ENCODE measurements at places on chromosomes 4 and X.

DNA sequence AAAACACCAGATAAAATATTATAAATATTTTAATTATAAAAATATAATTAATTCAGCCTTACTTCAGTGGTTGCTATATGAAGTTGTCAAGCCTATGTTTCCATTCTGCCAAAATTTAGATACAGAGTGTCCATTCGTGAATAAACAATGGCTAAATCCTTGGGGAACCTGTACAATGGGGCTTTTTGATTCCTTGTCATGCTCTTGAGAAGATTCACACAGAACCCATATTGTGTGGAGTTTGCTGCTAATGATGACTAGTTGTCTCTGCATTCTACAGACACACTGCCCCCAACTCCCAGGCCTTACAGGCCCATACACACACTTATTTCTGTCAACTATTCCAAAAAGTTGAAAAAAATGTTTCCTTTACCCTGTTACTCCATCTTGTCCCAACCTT, 33.4 kb upstream of the MAGEC2 start:
- no peak for DNase-seq

- no peak for DNase-seq
Observed at GRCh38 chrX:9515489-9515888, 50.6 kb downstream of the TBL1X start.

DNA sequence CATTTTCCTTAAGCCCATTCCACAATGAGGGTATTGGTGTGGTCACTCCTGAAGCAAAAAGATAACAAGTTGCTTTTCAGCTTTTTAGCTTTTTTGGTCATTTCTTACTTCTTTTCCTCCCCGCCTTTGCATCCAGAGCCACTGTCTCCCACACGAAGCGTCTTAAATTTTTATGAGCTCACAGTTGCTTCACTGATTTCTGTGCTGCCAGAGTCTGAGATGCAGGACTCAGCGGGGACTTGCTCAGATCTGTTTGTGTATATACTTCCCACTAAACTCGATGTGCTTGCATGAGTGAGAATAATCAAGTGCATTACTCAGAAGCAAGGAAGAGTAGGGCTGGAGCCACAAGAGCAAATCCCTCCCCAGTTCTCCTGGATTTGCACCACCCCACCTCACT, 80.2 kb upstream of the FHL1 start:
- DNase-seq, result no peak

GRCh38 chr4:153618833-153619232, 65.2 kb upstream of the TLR2 start:
- DNase-seq, result no peak

DNA sequence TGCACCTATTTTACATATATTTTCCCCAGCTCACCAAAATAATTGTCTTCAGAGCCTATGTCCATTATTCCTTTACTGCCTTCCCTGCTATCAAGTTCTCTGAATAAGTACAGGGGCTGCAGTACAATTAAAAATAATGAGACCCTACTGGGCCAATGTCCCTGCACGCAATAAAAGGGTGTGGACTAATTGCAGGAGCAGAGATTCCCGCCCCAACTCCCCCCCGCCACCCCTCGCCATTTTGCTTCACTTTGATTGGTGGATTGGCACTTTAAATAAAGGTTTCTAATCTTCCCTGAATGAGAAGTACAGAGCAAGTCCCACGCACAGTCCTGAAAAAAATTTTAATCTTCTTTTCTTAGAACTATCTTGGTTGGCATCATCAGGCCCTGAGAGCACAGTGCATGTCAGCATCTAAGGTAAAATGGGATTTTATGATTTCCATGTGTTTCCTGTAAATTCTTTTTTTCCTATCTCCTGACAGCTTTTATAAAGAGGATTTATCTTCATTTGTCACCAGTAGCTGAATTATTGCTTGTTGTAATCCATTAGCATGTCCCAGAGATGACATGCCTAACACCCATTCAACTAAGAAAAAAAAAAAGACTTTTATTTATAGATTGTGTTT, at the start of gene AMBN:
Gene AMBN (plus strand): TSS at position 302 of the 628 bp plus-strand sequence. CDS start 103 bp downstream, at position 405.
- DNase-seq, result no peak

DNA sequence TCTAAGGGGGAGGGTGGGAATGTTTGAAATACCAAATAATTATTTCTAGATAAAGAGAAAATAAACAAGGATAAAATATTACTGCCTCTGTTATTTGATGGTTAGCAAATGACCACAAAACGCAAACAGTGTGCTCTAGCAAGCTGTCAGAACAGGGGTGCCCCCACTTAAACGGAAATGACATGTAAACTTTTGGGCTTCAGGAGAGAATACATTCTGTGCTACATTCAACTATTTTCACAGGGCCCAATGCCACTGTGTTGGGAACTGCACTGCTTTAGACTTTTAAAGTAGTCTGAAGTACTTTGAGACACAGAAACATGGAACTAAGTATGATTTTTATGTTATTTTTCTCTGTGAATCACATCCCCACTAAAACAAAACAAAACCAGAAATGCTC, 14.1 kb downstream of the CD40LG start:
- no peak for DNase-seq

GRCh38 chrX:13511241-13511943, 58.0 kb upstream of the EGFL6 start:
- no peak for DNase-seq

DNA sequence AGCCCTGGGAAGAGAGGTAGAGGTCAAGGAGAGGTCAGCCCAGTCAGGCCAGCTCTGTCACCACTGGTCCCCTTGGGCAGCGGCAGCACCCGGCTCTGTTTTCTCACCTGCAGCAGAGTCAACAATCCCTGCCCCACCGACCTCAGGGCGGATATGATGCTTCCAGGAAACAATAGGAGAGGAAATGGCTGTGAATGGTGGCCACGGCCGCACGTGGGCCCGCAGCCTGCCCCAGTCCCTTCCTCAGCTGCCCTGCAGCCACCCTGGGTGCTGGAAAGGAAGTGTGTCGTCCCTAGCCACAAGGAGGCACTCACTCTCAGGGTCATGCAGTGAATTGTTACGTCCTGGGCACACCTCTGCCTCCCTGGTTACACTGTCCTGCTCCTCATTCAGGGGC, 92.5 kb upstream of the ENPP6 start:
- DNase-seq, result no peak

GRCh38 chrX:24468245-24468644, 3.2 kb downstream of the PDK3 start:
- DNase-seq, result no peak

DNA sequence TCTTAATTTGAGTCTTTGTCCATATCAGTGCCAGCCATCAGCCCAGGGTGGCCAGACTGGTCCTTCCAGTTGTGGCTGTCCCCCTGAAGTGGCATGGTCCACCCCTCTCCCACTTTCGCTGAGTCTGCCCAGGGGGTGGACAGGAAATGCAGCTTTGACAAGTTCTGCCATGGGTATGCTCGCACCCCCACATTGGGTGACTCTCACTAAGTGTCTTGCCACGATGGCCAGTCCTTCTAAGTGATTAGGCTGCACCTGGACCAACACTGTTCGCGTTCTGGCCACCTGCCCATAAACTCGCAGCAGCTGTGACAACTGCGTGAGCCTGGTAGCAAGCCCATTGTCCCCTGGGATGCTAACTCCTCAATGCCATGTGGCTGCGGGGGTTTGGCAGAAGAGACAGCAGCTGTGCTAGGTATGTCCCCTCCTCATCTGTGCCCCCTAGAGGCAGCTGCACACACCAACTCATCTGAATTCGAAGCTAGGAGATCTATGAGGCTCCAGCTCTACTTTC, 10.0 kb upstream of the LNX1 start:
- no peak for DNase-seq

DNA sequence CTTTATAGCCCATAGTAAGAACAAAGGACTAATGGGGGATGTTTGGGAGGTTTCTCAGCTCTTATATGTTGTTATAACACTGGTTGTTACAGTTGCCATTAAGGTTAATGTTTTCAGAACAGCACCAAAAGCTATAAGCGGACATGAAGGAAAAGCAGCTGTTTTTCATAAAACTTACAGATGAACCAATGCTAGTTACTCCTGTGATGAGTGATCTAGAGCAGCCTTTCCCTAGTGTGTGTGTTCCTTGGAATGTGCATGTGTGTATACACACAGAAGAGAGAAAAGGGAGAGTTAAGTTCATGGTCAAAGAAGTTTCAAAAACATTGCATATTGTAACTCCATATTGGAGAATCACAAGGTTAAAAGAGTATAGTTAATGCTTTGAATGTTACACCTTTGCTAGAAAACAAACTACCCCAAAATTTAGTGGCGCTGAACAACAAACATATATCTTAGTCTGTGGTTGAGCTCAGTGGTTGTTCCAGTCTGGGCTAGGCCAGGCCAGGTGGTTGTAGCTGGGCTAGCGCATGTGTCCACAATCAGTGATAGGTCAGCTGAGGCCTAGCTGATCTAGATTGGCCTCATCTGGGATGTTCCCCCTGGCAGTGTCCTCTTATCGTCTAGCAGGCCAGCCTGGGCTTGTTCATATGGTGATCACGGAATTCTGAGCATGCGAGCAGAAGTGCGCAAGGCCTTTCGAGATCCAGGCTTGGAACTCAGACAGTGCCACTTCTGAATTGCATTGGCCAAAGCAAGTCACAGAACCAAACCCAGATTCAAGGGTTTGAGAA, 151.0 kb downstream of the NHS start:
- no peak for DNase-seq

GRCh38 chrX:81054904-81055303, 146.8 kb downstream of the HMGN5 start:
- DNase-seq, result no peak

DNA sequence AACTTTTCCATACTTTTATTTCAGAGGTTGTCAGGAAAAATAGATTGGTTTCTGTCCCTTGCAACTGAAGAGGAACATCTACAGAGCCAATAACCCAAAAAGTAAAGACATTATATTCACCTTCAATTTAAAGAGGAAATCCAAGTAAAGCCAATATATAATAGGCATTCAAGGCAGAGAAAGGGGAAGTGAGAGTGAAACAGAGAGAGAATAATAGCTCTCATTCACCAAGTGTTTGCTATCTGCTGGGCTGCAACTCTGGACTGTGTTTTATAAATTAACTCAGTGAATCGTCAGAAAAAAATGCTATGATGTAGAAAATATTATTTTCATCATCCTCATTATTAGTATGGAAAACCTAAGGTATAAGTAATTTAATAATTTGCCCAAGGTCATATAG, 448.5 kb downstream of the TRAM1L1 start:
- no peak for DNase-seq

DNA sequence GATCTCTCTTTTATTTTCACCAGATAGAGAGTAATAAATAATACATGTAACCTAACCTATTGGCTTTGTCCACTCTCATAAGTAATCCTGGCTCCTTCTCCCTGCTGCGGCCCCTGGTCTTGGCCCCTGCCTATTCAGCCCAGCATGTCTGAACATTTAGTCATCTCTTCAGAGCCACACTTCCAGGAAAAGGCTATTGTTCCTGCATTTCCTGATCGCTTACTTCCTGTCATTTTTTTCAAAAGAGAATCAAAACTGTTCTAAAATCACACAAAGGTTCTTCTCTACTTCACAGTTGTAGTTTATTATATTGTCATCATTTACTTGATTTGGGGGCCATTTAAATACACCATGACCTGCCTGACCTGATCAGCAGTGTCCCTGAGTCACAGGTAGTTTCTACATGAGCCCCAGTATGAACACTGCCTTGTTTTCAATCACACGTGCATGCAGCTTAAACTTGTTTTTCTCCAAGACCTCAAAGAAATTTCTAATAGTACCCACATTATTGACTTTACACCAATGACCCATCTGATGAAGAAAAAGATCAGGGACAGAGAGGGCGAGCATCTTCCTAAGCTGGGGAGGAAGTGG, 47.4 kb upstream of the KDR start:
- DNase-seq, result no peak

DNA sequence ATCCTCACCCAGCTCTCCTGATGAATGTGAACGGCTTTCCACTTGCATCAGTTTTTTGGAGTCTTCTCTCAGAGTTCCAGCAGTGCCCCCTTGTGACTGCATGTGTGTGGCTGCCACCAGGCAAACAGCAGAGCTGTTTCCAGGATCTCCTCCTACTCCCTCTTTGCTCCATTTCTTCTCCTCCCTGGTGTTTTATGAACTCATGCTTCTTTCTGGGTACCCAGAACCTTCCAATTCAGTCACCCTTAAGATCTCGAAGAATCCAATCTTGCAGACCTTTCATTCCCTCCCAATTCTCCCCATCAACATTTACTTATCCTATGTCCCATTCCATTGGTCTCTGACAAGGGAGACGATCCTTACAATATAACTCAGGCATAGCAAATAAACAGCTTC, 6.8 kb upstream of the TCEANC start:
- no peak for DNase-seq

DNA sequence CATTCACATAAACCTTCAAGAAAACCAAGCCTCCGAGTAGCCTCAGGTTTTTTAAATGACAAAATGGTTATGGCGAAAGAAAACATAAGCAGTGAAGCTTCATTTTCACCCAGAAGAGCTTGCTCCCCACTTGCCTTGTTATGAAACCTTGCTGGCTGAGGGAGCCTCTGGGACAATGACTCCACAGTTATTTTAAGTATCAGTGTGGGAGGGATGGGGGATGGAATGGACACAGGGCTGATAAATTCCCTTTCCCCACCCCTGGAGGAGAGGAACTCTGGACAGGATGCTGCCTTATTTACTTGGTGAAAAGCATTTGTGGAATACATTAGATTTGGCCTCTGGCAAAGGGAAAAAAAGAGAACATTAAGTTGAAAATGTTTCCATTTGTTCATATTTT, 220.7 kb upstream of the CNKSR2 start:
- DNase-seq, result no peak

- no peak for DNase-seq
Observed at GRCh38 chr4:36325499-36325898, 44.1 kb downstream of the DTHD1 start.

Measured in stimulated activated CD8-positive, alpha-beta memory T cell treated with anti-CD3 and anti-CD28 coated beads, Interleukin-15, amount 100 ng/mL, for 24 hours (primary cell).